ENCODE measurements at places on chromosomes 3 and 15.

- DNase-seq = peak; percentile 38
Observed at GRCh38 chr3:129233538-129233937, 15.9 kb upstream of the COPG1 start.

GRCh38 chr3:189270248-189270832, 98.6 kb downstream of the TPRG1 start:
- DNase-seq = peak; percentile 43

GRCh38 chr3:146050691-146051090, 110.3 kb downstream of the PLOD2 start:
- no peak for DNase-seq

GRCh38 chr3:46406788-46407611, at the start of the genes CCR5AS and CCRL2:
CCR5AS (minus strand) TSS chr3:46407066.
CCRL2 (plus strand) TSS chr3:46407259; CDS start chr3:46408080, 821 bp downstream.
- peak; percentile 25 for DNase-seq

GRCh38 chr3:142270407-142270806, 45.0 kb upstream of the GK5 start:
- DNase-seq = no peak

DNA sequence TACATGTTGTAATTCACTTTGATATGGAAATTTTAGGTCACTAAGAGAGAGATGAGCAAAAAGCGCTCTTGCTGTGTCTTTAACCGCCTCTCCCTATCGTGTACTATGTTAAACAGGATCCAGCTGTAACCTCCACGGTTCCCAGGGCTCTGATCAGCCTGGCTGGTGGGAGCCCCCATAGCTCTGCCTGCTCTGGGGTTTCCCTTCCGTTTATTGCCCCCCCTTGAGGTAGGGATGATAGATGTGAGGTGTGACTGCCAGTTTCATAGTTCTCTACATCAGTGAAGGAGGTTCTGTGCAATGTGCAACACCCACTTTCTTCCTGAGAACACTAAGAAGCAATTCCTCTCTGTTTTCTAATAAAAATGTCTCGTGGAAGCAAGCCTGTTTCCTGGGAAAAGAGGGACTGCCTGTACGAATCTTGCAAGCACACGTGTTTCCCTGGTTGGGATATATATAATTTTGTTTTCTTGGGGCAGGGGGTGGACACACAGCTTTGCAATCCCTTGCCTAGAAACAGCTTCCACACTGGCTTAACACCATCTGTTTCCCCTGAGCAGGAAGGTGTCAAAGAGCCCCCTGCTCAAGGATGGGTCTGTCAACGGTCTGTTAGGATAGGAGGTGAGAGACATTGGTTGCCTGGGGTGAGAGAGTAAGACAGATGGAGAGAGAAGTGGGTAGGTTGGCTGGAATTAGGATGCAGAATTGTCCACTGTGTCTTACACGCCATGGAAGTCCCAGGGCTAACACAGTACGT, 23.8 kb downstream of the CORO2B start:
- DNase-seq = no peak

GRCh38 chr3:51408021-51408420, 16.9 kb downstream of the RBM15B start:
- no peak for DNase-seq

DNA sequence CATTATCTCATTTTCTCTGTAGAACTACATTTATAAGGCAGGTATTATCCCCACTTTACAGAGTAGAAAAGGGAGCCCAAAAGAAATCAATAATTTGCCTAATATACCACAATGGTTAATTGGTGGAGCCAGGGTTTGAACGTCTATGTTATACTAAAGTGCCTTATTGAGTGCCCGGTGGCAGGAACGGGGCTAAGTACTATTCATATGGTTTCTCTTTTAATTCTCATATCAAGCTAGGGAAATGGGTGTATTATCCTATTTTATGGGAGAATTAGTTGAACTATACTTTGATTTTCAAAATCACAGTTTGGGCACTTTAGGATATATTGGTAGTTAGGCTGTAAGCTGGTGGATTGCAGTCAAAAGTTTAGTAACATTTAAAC, 1.5 kb downstream of the CEP97 start:
- no peak for DNase-seq

DNA sequence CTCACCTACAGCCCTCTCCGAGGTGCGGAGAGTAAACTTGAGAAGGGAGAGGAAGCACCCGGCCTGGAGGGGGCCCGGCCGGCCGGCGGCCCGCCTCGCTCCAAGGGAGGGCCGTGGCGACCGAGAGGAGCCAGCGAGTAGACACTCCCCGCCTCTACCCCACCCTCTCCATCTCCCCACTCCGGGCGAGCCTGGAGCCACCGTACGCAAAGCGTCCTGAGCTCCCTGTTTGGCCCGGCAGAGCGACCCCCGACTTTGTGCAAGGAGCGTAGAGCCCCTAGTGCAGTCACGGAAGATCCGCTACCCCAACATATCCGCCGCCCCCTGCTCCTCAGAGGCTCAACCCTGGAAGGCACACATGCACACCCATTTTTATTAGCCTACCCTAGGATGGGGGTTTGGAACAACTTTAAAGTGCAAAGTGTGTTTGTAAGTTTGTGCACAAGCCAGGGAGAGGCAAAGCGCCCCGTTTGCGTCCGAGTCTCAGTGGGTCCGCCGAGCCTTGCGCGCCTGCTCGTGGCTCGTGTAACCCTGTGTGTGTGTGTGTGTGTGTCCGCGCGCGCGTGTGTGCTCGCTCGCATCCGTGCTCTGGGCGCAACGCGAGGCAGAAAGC, 508 bp upstream of the SMAD6 start:
- DNase-seq = no peak

DNA sequence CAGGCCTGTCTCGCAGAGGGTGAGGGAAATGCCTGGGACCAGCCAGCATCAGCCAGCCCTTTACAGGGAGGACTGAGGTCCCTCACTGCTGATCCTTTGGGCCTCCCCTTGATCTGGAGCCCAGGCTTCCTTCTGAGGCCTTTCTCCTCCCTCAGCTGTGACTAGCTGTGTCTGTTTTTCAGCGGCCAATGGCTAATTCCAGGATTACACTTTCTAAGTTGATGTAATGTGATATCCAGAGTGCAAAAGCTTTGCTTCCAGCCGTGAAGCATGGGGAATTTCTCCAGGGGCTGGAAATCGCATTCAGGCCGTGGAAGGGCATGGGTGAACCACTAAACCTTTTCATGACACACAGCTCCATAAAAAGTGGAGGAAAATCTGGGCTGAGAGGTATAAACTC, 157.6 kb downstream of the SHQ1 start:
- DNase-seq = no peak

DNA sequence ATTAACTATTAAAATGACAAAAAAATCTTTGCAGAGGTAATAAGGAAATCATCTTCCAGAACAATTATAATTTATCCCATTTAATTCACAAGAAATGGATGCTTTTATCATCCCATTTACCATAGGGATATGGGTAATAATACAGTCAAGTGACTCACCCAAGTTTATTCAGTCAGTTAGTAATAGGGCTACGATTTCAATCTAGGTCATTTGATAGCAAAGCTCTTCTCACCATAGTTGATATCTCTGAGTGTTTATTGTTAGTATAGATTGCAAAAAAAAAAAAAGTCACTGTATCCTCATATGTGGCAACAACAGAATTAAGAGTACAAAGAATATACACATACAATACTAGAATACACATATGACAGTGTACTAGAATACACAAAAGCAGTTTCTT, 797.1 kb downstream of the ROBO1 start:
- DNase-seq = no peak

- DNase-seq = no peak
Observed at GRCh38 chr3:126519506-126520455, 2.2 kb upstream of the UROC1 start.

GRCh38 chr3:79587150-79587549, 180.6 kb downstream of the ROBO1 start:
- DNase-seq = no peak

DNA sequence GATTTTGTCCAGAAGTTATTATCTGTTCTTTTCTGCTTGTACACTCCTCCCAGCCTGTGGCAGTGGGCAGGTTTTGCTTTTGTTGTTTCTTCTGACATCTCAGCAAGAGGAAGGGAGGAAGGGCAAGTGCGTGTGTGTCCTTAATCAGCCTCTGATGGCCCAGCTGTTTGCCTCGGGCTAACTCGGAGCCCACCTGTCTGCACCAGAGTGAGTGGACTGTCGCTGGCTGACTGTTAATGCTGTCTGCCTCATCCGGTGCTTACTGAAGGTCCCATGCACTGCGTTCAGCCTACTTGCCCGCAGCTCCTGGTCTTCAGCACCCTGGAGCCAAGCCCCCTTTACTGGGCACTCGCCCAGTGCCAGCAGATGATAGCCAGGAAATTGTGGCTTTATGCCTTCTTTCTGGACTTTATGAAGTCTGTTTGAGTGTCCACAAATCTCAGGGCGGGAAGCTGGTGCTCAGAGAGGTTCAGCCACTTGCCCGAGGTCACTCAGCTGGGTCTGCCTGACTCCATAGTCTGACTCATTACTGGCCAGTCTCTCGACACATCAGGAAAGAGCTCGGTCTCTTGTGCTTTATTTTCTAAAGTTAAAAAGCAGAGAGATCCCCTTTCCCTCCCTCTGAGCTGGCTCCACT, 89.5 kb downstream of the CHRNA7 start:
- DNase-seq = no peak

DNA sequence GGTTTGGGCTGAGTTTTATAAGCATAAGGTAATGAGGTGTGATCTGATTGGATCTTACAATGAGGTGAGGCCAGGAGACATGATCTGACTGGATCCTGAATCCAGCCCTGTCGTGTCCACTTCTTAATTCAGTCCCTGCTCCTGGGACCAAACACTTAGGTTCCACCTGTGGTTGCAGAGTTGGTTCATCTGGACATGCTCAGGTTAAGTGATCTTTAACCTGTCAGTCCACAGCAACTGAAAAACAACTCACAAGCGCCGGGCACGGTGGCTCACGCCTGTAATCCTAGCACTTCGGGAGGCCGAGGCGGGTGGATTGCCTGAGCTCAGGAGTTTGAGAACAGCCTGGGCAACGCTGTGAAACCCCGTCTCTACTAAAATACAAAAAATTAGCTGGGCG, 679.3 kb upstream of the ALCAM start:
- DNase-seq = no peak

DNA sequence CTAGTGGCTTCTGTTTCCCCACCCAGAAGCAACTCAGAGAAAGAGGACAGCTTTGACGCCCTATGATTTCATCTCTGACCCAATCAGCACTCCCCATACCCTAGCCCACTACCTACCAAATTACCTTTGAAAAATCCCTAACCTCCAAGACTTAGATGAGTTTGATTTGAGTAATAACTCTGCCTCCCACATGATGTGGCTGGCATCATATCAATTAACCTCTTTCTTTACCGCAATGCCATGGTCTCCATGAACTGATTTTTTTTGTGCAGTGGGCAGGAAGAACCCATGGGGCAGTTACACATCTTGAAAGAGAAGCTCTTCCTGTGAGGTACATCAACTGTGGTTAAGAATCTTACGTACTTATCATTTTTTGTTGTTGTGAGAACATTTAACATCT, 25.5 kb upstream of the APOD start:
- DNase-seq = no peak

- DNase-seq = peak; percentile 27
Observed at GRCh38 chr15:40098489-40099261, 10.0 kb downstream of the BMF start.

GRCh38 chr3:46845860-46846623, 17.2 kb downstream of the MYL3 start:
- DNase-seq = peak; percentile 78

DNA sequence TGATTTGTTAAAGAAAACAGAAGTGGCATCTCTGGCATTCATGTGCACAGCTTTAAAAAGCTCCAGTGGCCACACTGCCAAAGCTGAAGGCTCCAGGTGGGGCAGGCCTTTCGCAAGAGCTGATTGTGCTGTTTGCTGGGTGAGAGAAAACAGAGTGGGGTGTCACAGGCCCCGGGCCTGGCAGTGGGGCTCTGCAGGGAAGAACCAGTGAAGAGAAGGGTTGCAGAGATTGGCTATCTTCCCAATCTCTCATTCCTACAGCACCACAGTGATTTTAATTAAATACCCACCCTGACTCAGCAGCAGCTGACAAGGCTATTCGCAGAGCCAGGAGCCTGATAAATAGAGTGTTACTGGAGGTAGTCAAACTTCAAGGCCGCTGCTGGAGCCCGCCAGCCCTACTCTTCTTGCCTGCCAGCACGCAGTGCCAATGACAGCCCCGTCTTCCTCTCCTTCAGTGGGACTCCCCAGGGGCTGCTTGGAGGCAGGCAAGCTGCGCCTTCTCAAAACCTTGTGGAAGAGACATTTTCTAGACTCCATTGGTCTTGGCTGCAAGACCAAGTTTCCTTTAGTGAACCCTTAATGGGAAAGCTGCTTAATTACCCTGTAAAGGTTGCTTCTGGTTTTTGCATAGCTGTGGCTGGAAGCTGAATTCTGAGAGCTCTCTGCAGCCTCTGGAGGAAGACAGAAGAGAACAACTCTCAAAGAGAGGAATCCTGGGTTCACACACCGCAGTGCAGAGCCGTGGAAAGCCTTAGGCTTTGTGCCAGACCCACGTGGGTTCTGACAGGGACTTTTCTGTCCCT, 225.8 kb upstream of the SLCO3A1 start:
- DNase-seq = peak; percentile 41

DNA sequence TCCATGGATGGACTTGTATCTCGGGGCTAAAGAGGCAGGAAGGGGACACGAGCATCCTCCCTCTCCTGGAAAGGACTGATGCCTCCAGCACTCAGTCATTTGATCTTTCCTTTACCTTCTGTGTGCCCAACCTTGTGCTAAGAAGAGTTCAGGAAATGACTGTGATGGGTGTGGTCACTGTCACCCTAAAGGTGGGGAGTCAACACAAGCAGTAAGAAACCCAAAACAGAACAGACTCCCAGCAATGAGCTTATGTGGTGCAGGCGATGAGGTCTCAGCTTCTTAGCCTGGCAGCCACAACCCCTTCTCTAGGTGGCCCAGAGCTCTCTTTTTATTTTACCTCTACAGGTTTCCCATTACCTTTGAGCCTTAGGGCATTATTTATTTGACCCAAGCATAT, 3.8 kb downstream of the MPI start:
- DNase-seq = no peak

DNA sequence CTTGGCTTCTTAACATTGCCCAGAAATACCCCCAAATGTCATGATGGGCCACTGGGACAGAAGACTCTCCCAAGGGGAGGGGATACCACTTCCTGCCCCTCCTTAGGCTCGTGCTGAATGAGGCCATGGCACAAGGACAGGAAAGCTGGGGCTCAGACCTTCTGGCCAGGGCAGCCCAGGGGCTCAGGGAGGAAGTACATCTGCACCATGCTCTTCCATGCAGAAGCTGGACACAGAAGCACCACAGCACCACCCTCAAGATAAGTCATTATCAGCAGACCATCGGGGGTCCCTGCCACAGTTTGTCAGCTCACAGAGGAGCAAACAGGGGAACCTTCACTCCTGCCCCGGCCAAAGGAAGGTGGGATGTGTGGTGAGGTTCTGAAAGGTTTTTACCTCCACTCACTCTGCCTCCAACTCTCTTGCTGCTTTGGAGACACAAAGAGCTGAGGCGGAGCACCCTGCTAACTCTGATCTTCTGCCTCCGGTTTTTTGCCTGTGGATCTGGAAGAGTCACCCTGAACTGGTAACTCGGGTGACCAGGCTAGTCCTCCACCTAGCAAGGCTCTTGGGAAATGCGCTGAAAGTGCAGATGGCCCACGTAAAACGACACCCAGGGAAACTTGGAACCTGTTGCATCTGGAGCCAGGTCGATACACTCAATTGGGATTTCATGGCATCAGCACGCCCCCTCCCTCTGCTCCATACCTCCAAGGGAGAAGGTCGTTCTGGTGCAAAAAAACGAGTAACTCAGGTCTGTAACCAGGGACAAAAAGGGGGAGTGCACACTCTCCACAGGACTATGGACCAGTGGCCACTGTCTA, 8.3 kb downstream of the BMF start:
- DNase-seq = no peak

- no peak for DNase-seq
Observed at GRCh38 chr3:160390565-160391138, 8.4 kb downstream of the IFT80 start.

- DNase-seq = peak; percentile 64
Observed at GRCh38 chr3:159828542-159828943, 160.1 kb upstream of the IL12A start.

Data from midbrain (tissue), 1 donor.